Natural killer cell (primary cell): ENCODE measurements at places on chromosomes 4 and X. TPM values are rescaled to one million over a fixed set of nuclear protein-coding genes. Genes with fewer than 3 reads are reported as not detected.

Gene LDB2
- 13.6 TPM for total RNA-seq

Gene MAGEA12
- not detected for total RNA-seq

Gene PYURF
- total RNA-seq = 35.5 TPM

Gene FAM9C
- total RNA-seq = not detected

Gene PAGE2
- not detected for total RNA-seq

Gene GUCY1A1
- total RNA-seq = 7.4 TPM

Gene CHRDL1
- total RNA-seq = not detected

Gene POLN
- total RNA-seq = 2.6 TPM

Gene ALAS2
- not detected for total RNA-seq

Gene GC
- total RNA-seq = not detected

Gene OTC
- not detected for total RNA-seq

Gene ARHGAP36
- total RNA-seq = not detected

Gene LRBA
- 87.6 TPM for total RNA-seq

Gene ART3
- total RNA-seq = not detected
